Neural crest cell (in vitro differentiated cells): ENCODE measurements at places on chromosomes 4 and X. TPM values are rescaled to one million over a fixed set of nuclear protein-coding genes. Genes with fewer than 3 reads are reported as not detected.

Gene MAGEC2
- total RNA-seq = not detected in 2 replicates

Gene ARHGAP36
- total RNA-seq = 1.8 and 2.4 TPM in 2 replicates

DNA sequence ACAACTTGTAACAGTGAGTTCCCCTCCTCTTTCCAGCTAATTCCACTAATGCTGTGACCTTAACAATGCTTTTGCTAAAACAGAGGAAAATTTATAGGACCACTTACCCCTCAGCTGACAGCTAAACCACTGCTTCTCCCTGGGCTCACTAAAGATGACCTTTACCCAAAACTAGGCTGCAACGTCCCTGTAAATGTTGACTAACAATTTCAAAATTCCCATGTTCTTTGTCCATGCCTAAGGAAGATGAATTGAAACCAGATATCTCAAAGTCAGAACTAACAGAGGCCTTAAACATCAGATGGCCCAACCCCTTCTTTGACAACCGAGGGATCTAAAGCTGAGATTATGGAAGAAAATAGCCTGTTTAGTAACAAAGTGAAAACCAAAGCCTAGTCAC lies 32.5 kb downstream of the AFAP1 start:
- DNase-seq = no peak

DNA sequence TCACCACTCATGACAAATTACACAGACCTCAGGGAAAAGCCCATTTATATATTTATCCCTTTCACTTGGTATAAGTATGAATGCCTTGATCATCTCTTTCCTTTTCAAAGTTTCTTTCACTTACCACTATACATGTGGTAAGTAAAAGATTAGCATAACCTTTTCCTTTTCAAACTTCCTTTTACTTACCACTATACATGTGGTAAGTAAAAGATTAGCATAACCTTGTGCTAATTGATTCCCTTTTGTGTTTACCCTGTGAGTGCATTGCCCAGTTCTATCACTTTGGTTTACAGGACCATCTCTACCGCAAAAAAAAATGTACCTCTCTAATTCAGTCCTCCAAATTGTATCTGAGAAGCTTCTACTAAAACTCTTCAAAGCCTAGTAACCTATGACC lies 32.7 kb upstream of the TCEANC start:
- no peak for DNase-seq

DNA sequence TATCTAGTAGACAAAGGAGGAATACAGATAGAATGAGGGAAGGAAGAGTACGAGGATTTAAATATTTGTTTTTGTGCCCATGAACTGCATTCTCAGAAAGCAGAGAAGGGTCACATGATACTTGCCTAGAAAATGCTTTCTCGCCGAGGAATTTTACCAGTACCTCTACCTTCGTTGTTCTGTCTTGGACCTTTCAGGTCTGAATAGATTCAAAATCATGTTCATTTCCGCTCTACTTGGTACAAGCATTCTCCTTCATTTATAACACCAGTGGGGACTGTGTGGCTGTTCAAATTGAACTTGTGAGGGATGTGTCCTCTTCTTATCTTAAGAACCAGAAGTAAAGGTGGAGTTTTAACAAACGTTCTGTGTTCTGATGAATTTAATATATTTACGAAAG lies 1.9 kb downstream of the USP38 start:
- DNase-seq = no peak

DNA sequence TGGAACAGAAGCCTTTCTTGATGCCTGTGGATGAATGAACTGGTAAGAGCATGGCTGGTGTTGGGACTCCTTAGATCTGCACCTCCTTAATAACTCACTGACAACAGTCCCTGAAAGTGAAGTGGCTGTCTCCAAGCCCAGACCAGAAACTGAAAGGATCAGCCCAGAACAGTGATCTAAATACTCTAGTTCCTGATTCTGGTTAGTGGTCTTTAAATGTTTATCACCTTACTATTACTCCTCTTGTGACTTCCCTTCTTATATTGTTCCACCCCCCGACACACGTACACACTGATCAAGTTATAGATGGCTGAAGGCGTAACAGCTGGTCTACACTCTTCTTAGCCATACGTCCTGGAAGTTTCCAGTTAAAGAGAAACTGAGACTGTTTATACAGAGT lies 33.8 kb upstream of the ARMCX2 start:
- DNase-seq = no peak

DNA sequence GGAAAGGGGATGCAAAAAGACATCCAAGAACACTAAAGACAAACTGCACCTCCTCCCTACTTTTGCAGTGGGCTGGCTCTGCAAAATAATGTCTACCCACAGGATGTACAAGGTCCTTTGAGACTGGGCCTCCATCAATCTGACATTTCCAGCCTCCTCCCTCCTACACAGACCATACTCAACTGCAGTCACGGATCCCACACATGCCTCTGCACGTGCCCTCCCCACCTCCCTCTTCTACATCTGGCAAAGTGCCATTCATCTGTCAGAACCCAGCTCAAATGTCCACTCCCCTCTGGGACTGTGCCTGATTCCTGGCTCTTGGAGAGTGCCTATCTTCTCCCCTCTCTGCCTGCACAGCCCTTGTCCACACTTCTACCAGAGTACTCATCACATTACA lies 50.3 kb downstream of the CHRDL1 start:
- DNase-seq = no peak
